Epithelial cell of esophagus (primary cell): ENCODE measurements at places on chromosomes 2 and 18.

- peak; percentile 50 for DNase-seq
These were observed 49.0 kb downstream of the STRADB start for GRCh38 chr2:201500534-201500933.

DNA sequence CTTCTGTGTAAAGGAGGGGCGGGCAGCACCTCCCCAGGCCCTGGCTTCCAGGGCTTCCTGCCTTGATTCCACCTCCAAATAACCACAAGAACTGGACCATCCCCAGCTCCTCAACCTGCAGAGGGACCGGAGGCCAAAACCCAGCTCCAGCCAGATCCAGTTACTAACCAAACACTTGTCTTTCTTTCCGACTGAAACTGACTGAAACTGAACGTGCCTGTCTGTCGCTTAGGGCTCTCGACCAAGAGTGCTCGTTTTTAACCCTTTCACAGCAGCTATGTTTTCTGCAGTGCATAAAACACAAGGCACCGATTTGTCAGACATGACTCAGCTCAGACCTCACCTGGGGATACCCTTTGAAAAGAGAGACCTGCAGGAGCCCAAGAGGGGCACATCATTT lies 249.9 kb upstream of the SIX2 start:
- peak; percentile 28 for DNase-seq

- peak; percentile 79 for DNase-seq
These were observed 69.6 kb upstream of the SCN1A start for GRCh38 chr2:166197446-166197845.

DNA sequence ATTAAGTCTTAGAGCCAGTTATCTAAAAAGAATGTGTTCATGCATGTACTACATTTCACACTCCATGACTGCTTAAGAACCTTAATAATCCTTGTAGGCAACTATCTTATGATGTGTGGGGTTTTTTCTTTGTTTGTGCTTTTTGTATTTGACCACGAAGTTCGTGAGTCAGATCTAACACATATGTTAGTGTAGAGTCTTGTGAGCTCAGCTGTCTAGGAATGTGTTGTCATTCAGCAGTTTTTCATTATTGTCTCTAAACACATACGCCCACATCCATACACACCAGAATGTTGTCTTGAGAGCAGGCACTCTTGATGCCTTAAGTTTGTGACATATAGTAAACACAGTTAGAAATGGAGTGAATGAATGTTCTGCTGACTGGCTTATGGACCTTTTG lies 38.4 kb downstream of the CAB39 start:
- DNase-seq: peak; percentile 91

DNA sequence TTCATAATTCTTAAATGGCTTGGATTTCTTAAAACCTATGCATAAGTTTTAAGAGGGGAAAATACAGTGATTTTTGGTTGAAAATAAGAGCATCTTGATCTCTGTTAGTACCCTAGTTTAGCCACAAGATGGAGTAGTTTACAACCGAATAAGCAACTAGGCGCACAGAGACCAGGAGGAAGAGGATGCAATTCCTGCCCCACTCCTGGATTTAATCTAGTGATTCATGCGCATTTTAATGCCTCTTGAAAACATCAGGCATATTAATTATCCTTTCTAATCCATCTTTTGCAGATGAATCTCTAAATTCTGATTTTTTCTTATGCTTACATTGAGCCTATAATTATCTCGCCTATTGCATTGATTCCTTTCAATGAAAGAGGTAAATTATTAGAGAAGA lies 76.7 kb downstream of the MRPS9 start:
- DNase-seq: peak; percentile 66

- DNase-seq: no peak
These were observed 36.4 kb upstream of the TBR1 start for GRCh38 chr2:161379740-161380139.

GRCh38 chr18:74760026-74760425 lies 162.4 kb downstream of the ZNF407 start:
- DNase-seq: no peak

- peak; percentile 77 for DNase-seq
These were observed 91.4 kb upstream of the IL1R2 start for GRCh38 chr2:101900375-101900774.

DNA sequence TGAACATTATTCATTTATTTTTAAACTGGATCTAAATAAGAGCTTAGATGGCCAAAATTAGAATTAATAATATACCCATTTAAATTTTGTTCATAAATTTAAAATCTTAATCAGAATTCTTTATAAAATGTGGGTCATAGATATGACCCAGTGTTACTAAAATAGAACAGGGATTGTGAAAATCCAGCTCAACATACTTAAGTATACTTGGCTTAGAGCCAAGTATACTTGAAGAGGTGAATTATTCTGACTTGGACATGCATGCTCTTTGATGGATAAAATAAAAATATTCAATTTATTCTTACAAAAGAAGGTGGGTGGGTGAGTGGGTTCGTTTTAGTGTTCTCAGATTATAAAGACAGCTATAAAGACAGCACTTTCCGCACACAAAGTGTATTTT lies 70.7 kb downstream of the SPOPL start:
- DNase-seq: peak; percentile 2

GRCh38 chr2:19804639-19805260 lies 97.0 kb downstream of the TTC32 start:
- no peak for DNase-seq

- peak; percentile 55 for DNase-seq
These were observed 36.7 kb downstream of the KIAA2012 start for GRCh38 chr2:202109737-202110184.

GRCh38 chr2:122061831-122062230 lies 306.4 kb downstream of the TSN start:
- no peak for DNase-seq

GRCh38 chr2:97868986-97869721 lies 126.6 kb downstream of the TMEM131 start:
- DNase-seq: peak; percentile 90

- DNase-seq: peak; percentile 51
These were observed 229.5 kb upstream of the ZC3H15 start for GRCh38 chr2:186256540-186256939.

- DNase-seq: no peak
These were observed 13.2 kb downstream of the EVA1A start for GRCh38 chr2:75547345-75548035.

GRCh38 chr18:48831802-48832201 lies 119.0 kb downstream of the SMAD7 start:
- no peak for DNase-seq

DNA sequence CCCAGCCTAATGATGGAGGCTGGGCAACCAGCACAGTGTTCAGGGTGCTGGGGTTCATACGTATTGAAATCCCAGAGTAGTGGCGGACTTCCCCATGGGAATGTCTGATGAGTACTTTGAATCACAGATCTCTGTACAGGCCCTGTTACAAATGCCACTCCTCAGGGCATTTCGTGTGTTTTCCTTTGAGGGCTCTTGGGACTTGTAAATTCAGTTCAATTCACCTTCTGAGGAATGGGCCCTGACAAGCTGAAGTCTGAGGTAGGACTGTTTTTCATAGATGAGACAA lies 288 bp upstream of the RDH14 start:
- no peak for DNase-seq

DNA sequence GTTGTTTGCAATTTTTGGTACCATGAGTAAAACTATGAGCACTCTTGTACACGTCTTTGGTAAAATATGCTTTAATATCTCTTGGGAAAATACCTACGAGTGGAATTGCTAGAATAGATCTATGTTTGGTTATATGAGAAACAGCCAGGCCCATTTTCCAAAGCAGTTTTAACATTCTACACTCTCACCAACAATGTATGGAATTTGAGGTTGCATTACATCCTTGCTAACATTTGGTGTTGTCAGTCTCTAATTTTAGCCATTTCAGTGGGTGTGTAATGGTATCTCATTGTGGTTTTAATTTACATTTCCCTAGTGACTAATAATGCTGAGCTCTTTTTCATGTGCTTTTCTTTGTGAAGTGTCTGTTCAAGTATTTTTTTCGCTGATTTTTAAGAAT lies 118.9 kb upstream of the TCF4 start:
- DNase-seq: peak; percentile 59

GRCh38 chr2:204900910-204901309 lies 355.6 kb downstream of the PARD3B start:
- peak; percentile 81 for DNase-seq

GRCh38 chr2:3751251-3751650 lies 47.9 kb downstream of the DCDC2C start:
- DNase-seq: no peak

GRCh38 chr2:144642856-144643255 lies 122.9 kb upstream of the ZEB2 start:
- no peak for DNase-seq

DNA sequence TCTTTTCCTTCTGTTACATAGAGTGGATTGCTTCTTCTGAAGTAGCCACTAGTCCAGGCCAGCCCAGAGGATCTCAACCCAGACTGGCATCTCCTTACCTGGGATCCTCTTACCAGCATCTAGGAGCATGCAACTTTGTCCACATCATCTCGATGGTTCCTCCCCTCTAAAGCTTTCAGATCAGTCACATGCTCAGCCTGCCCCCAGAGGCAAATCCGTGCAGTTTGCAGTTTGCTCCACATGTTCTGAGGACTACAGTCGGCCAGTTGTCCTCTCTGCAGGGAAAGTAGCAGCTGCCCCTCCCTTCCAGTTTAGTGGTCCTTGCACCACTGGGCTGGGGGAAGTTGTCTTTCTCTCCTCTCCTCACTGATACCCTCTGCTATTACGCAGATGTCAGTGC lies 259.8 kb upstream of the APCDD1 start:
- no peak for DNase-seq

DNA sequence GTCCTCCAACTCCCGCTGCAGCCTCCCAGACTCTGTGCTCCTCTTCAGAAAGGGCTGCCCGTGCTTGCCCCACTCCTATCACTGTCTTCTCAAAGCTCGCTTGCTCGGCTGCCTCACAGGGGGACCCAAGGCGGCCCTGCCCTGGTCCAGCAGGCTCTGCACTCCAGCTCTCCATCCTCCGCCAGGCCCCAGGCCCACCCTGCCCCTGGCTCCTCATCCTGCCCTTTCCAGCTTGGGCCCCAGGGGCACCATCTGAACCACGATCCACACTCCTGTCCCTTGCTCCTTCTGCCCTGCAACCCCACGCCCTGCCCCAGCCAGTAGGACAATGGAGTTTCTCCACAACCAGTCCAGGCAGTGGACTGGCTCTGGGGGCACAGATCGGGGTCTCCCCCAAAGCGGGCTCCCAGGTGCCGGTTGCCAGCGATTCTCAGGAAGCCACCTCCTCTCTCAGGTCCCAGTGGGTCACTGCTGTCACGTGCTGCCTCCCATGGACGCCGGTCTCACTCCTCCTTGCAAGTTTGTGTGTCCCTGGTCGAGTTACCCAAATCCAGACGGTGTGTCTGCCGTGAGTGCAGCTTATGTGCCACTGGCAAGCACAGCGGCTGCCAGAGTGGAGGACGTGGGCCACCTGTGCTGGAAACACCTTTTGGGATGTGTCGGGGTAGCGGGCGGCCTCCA lies 238.5 kb downstream of the HDAC4 start:
- no peak for DNase-seq

DNA sequence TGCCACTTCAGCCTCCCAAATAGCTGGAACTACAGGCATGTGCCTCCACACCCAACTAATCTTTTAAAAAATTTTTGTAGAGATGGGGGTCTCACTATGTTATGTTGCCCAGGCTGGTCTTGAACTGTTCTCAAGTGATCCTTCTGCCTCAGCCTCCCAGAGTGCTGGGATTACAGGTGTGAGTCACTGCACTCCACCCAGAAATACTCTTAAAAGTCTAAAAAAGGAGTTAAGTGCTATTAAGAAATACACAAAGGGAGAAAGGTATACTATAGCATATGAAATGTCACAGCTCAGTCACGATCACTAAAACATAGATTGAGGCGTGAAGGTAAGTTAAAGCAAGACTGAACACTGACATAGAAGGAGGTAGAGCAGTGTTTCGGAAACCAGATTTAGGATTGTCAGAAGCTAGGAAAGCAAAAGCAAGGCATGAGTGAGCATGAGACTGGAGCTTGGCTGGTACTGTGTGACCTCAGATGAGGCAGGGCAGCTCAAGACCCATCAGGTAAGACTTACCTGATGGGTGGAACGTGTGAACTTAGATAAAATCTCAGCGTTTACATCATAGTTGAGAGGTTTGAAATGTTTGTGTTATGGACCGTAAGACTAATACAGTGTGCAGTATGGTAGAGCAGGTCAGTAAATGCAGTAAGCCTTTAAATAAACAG lies 9.2 kb downstream of the CCNYL1 start:
- DNase-seq: no peak

- DNase-seq: no peak
These were observed 151.9 kb upstream of the CYRIA start for GRCh38 chr2:16817305-16818202.

GRCh38 chr2:28326881-28327505 lies 65.7 kb upstream of the FOSL2 start:
- DNase-seq: no peak

GRCh38 chr18:74834424-74835309 lies 237.0 kb downstream of the ZNF407 start:
- DNase-seq: peak; percentile 48
